ENCODE measurements at places on chromosomes 12 and 14. TPM values are rescaled to one million over a fixed set of nuclear protein-coding genes. Genes with fewer than 3 reads are reported as not detected.

Gene KRT6C
- total RNA-seq: not detected

Gene FAM186B
- total RNA-seq: under 0.01 TPM

GRCh38 chr14:36035675-36036074, 140.8 kb downstream of the PTCSC3 start:
- DNase-seq: no peak

DNA sequence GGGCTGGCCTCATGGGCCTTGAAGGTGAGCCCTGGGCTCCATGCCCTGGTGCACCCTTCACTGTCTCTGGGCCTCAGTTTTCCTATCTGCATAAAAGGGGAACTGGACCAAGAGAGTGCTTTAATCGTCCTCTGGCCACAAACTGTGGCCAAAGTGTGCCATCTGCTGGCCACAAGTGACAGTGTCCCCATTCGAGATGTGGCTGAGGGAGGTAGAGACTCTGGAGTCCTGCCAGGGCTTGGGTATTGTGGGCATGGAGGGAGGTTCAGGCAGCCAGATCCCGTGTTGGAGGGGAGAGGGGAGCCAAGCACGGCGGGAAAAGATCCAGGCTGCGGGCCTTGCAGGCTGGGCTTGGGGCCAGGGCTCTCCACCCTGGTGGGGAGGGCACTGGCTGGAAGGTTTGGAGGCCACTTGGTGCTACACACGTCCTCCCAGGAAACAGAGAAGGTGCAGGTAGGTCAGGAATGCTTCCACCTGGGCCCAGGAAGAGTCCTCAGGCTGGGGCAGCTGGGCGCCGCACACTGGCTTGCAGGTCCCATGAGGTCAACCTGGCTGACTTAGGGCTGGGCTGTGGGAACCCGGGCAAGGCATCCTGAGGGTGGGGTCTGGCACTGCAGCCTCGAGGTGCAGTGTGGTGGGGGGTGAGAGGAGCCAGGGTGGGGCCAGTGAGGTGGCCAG, 7.3 kb upstream of the KIF26A start:
- peak; percentile 24 for DNase-seq

DNA sequence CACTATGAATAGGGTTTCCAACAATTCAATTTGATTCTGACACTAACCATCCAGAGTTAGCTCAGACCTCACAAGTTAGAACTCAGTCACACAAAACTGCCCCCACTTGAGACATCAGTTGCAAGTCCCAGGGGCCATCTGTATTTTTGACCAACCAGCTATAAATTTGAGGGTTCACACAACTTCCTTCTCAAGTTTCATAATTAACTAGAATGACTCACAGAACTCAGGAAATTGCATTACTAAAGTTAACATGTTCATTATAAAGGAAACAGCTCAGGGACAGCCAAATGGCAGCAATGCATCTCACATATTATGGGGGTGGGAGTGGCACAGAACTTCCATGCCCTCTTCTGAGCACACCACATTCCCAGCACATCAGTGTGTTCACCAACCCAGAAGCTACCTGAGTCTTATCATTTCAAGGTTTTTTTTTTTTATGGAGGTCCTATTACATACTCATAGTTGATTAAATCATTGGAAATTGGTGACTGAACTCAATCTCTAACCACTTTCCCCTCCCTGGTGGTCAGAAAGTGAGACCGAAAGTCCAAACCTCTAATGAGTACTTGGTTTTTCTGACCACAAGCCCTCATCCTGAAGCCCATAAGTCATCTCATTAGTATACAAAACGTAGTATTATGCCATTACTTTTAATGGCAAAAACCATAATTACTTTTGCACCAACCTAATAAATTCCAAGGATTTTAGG, 1721.5 kb upstream of the SEL1L start:
- peak; percentile 51 for DNase-seq

GRCh38 chr12:124764451-124764850, 99.2 kb downstream of the SCARB1 start:
- peak; percentile 84 for DNase-seq

DNA sequence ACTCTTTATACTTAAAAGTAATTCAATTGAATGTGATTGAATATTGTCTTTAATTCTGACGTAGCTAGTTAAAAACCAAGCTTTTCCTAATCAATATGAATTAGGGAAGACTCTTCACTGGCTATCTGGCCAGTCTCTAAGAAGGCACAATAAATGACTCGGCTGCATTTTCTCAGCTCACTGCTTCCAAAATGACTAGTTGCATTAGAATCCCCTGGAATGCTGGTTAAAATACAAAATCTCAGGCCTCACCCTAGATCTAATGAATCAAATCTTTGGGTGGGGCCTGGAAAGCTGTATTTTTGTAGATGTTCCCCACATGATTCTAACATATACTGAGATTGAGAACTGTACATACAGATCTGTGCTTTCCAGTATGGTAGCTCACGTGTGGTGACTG, 242.1 kb downstream of the CHST11 start:
- DNase-seq: no peak

DNA sequence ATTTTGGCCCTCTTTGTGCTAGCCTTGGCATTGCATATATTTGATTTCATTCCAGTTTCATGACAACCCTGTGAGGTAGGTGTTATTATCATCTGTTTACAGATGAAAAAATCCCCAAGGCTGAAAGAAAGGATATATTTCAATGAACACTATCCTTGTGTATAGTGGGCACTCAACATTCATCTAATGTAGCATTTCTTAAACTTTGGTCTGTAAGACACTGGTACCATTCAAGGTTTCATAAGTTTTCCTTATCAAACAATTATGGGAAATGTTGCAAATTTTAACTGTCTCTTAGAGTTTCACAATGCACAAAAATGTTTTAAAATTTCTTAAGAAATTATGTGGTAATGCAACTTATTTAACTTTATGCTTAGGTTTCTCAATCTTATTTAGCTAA, 44.3 kb downstream of the ATP23 start:
- no peak for DNase-seq
